Renal pelvis (tissue), 12 donors: ENCODE measurements at places on chromosomes 1 and 21. TPM values are rescaled to one million over a fixed set of nuclear protein-coding genes. Genes with fewer than 3 reads are reported as not detected.

BGLAP gene
- 8.8 TPM for polyA plus RNA-seq

SLC35F3 gene
- 0.31 TPM for polyA plus RNA-seq

SPRR2A gene
- polyA plus RNA-seq: not detected

MROH7 gene
- polyA plus RNA-seq: 19.5 TPM

IFNLR1 gene
- polyA plus RNA-seq: 6.1 TPM

TENT5C gene
- polyA plus RNA-seq: 3.7 TPM

PDE9A gene
- polyA plus RNA-seq: 44.0 TPM

TNN gene
- polyA plus RNA-seq: 3.1 TPM

CD2 gene
- polyA plus RNA-seq: 0.14 TPM
